ENCODE measurements at places on chromosomes 3 and 15.
A peak's percentile ranks its signal among the peaks of the same experiment; 100 is the strongest.

DNA sequence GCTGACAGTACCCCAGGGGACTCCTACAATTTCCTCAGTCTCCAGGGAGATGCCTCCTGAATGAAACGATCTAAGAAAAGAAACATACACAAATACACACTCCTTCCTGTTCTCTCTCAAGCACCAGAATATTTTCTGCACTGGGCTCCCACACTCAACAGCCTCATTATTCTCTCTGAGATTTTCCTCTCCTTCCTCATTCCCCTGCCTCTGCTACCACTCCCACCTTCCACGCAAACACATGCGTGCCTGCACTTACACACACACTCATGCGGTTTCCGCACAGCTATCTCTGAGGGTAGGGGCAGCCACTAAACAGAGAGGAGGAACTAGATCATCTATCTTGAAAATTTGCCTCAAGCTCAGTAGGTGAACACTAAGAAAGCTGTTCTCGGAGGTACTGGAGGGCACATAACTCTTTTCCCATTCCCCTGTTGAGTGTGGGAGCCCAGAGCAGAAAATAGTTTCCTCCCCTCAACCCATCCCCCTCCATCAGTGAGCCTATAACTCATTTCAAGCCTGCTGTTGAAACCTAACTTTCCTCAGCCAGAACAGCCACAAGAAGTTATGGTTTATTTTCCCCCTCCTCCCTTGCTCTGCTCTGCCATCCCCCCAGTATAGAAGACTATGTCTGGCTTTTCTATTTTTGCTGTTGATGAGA, 30.5 kb upstream of the TIPARP start:
- no peak for DNase-seq

GRCh38 chr3:139289860-139290524, 53.8 kb upstream of the MRPS22 start:
- DNase-seq: no peak

- DNase-seq: peak; percentile 68
Observed at GRCh38 chr3:124878561-124879336, 8.4 kb downstream of the ITGB5 start.

DNA sequence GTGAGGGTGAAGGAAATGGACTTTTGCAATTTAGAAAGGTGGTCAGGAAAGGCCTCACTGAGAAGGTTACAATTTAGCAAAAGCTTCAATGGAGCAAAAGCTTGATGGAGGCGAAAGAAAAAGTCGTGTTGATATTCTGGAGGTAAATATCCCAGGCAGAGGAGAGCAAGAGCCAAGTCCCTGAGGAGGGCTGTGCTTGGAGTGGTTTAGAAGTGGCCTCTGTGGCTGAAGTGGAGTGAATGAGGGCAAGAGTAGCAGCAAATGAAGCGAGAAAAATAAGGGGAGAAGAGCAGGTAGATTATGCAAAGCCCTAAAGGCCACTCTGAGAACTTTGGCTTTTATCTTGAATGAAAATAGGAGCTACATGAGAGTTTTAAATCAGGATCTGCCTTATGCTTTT, 54.1 kb downstream of the GUCA1C start:
- DNase-seq: no peak
